ENCODE measurements at places on chromosomes 4 and X. TPM values are rescaled to one million over a fixed set of nuclear protein-coding genes. Genes with fewer than 3 reads are reported as not detected.

DNA sequence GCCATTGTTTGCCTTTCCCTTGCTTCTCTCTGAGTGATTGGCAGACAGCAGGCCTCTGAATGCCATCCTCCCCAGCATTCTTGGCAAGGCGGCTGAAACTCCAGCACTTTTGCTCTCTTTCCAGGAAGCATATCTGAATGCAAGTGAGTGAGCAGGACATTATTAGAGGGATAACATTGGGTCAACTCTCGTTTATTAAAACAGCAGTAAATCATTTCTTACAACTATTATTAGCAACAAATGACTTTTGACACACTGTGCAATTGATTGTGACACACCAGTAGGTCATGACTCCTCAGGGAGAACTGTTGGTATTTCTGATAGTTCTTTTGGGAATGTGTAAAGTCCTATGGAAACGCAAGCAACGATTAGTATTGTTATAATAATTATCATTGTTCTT is 103.8 kb downstream of the EFNB1 start:
- no peak overlapping the region for H3K27ac ChIP-seq
- H3K27me3 ChIP-seq, result no peaks in the 10 kb centered on the region
- DNase-seq, result no peak

GRCh38 chr4:25144870-25145481 is 15.3 kb downstream of the SEPSECS start:
- no peak overlapping the region for H3K4me3 ChIP-seq
- no peaks in the 10 kb centered on the region for H3K27me3 ChIP-seq
- no peak overlapping the region for H3K27ac ChIP-seq

VEGFC gene
- total RNA-seq, result 24.2 TPM

EPHA5 gene
- 1.3 TPM for total RNA-seq

GRCh38 chr4:78410676-78411075 is 140.9 kb upstream of the ANXA3 start:
- no peak for DNase-seq
- H3K4me1 ChIP-seq, result no peaks in the 10 kb centered on the region
- no peaks in the 10 kb centered on the region for H3K27me3 ChIP-seq
- H3K27ac ChIP-seq, result no peak overlapping the region
- H3K4me3 ChIP-seq, result no peak overlapping the region
- no peaks in the 10 kb centered on the region for H3K36me3 ChIP-seq

Measured in astrocyte (in vitro differentiated cells and primary cell).